ENCODE measurements at places on chromosomes 6 and 20.

DNA sequence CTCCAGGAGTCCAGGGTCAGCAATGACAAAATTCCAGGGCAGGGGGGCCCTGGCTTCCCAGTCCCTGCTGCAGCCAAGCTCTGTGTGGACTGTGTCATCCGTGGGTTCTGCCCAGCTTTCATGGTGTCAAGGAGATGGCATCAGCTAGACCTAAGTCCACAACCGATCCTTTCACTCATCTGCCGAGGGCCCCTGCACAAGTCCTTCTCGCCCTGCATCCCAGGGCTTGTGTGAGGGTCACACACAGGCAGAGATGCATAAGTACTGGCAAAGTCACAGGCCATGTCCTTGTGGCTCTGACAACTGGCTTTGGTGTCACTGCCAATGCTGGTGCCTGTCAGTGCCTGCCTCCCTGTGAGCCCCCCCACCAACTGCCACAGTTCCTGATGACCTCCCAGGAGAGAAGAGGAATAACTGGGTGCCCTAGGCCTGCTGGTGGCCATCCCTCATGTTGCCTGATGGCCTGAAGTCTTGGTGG lies 181.4 kb upstream of the CST7 start:
- DNase-seq, result no peak

DNA sequence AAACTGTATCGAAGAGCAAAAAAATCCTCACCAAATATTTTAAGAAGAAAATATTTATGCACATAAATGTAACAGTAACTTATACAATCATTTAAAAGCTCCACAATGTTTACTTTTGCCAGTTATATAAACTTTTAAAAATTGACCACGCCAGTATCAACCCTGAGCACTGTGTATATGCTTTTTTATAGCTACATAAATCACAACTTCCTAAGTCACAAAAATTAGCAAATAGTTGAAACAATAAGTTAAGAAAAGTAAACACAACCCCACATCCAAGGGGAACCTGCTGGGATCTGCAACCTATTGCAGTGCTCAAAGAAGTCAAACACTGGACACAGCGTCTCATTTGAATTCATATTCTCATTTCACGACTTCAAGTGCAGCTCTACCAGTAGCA lies 89.8 kb upstream of the DST start:
- no peak for DNase-seq

DNA sequence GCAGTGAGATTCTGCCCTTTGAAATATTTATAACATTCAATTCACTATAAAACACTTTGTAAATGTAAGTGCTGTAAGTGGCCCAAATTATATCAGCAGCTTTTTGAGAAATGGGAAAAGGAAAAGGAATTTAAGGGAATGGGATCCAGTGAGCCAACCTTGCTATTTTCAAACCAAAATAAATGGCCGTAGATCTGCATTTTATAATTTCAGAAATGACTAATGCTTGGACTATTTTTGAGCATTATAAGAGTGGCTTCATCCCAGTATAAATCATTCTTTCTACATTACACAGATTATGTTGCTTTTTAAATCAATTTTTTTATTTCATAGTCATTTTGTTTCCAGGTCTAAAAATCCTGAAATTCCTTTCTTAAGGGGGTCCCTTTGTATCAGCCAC lies 49.2 kb downstream of the ANKRD6 start:
- no peak for DNase-seq

DNA sequence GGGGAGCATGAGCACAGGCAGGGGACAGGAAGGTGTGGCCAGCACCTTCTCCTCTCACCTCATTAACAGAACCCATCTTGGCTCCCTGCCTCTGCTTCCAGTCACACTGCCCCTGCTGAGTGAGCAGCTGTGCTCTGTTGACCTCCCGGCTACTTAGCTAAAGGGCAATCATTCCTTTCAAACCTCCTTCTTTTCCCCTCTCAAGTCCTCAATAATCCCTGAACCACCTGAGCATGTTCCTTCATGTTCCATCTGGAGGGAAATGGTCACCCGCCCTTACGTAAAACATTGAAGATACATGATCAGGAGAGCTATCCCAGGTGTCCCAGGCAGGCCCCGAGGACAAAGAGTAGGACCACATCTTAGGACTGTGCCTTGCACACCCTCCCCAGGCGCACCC lies 21.7 kb upstream of the MRPS10 start:
- DNase-seq, result no peak

DNA sequence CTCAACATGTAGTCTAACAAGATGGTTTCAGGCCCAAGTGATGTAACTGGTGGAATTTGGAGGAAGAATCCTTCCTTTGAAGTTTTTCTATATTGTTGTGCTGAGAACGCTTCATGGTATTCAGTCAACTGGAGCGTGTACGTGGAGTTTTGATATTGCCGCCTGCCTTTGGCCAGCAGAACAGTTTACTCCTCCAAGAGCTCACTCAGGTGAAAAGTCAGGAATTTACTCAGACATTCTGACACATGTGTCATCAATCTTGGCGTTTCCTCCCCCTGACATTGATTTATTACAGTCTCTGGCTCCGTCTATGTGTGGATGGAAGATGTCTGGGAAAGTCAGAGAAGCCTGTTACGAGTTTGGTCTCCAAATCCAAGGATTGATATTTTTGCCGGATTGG lies 19.0 kb upstream of the TGM2 start:
- no peak for DNase-seq

- DNase-seq, result no peak
Measured at GRCh38 chr6:115901896-115902295, 158.8 kb downstream of the FRK start.

DNA sequence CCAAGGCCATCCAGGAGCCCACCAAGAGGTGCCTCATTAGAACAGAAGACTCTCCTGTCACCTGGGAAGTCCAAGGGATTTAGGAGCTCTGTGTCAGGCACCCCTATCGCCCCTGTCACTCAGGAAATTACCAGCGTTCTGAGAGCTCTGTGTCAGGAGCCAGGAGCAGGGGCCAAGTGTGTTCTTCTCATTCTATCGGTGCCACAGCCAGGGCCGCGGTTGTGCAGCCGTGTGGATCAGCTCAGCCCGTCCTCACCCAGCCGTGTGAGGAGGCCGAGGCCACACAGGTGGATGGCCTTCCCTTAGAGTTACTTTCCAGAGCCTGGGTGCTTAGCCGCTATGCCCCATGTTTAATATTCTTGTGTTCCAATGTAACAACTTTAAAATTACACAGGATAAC lies 9.8 kb downstream of the MTG2 start:
- DNase-seq, result no peak

DNA sequence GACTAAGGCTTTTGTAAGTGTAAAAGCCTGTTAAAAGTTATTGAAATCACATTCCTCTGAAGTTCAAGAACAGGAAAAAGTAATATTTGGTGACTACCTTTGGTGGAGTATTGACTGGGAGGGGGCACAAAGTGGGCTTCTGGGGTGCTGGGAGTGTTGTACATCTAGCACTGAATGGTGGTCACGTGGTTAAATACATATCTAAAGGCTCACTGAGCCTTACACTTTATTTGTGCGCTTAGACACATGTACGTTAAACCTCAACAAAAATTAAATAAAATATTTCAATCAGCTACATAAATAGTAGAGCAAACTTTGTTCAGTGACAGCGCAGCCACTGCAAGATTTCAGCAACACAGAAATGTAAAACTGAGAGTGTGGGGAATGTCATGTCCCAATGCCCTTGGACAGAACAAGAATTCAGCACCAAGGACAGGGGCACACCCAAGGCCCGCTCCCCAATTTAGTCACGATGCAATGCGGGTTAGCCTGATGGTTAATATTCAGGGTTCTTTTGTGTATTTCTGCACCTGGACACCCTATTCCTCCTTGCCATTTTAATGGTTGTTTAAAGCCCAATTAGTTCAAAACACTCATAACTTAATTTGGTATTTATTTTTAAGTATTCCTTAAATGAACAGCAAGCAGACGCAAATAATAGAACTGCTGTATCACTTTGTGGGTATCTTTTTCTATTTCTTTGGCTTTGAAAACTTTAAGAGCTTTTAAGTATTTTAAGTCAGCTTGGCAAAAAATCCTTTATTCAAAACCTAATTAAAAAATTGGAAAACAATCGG lies 37.4 kb downstream of the ANGPT4 start:
- DNase-seq, result no peak

- DNase-seq, result no peak
Measured at GRCh38 chr6:56984361-56984760, 29.5 kb downstream of the BEND6 start.

- DNase-seq, result no peak
Measured at GRCh38 chr6:55569638-55570037, 9.4 kb downstream of the HMGCLL1 start.

GRCh38 chr6:106750946-106751345 lies 121.6 kb downstream of the QRSL1 start:
- no peak for DNase-seq

DNA sequence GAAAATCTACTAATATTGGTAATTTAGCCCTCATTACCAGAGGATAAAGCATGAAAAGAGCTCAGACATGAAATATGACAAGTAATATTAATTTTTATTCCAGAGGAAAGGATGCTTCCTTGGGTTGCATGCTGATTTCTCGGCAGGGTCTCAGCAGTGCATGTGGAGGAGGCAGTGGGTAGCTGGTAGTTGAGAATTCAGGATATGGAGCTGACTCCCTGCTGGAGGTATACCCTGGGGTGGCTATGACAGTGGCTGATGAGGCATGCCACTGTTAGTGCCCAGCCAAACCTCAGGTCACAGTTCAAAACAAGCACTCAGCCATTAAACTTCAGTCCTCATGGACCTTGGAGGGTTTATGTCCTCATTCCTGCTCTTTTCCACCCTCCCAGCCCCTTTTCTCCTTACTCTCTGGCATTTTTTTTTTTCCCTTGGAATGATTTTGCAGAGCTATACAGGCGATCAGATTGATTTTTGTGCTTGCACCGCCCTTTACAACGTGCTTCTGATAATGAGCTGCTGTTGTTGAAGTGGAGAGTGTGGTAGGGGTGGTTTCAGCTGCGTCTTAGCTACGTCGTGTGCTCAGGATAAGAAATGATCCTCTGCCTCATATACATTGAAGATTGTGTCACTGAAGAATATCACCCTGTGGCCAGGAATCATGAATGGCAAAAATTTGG lies 761.9 kb upstream of the MMS22L start:
- DNase-seq, result no peak

DNA sequence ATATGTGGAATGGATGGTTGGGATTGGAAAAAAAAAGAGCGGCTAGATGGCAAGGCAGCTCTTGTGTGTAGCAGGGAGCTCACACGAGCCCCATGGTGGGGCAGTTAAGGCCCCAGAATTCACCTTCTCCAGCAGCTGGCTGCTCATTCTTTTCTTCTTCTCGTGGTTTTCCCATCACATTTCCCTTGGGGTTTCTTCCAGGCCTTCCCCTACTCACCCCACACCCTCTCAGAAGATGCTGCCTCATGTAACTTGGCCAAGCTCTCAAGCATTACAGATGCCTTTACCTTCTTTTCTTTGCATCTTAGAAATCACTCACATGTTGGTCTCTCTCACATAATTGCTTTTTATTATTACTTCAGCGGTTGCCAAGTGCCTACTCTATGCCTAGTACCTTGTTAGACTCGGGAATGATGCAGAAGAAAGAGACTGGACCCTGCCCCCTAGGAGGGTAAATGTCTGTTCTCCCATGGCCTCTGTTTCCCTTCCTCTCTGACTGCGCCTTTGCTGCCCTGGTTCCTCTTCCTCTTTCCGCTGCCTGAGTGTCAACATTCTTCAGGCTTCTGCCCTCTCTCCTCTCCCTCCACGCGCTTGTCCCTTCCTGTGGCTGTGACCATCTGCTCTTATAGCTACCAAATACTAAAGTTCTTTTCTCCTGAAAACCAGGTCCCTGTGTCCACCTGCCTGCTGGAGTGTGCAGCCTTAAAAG lies 28.6 kb downstream of the PPARD start:
- no peak for DNase-seq

DNA sequence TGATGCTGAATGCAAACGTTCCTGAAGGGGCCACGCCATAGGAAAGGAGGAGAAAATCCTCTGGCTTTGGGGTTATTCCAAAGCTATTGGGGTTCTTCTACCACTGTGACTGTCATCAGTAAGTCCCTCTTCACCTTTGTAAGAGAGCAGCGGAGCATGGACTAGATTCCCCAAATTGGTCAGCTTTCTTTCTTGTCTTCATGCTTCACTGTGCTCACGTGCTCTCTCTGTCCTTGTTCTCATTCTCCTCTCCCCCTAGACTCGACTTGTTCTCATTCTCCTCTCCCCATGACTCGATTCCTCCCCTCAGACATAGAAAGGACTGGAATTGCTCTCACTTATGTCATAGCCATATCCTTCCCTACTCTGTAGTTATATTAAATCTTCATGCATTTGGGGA lies 54.8 kb upstream of the ADGRG6 start:
- DNase-seq, result no peak

DNA sequence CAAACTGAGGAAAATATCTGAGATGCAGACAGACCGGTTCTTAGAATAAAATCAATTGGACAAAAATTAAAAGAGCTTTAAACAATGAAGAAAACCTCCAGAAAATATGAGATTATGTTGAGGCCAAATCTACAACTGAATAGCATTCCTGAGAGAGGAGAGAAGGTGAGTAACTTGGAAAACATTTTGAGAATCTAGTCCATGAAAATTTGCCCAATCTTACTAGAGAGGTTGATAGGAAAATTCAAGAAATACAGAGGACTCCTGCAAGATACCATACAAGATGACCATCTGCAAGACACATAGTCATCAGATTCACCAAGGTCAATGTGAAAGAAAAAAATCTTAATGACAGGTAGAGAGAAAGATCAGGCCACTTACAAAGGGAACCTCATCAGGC lies 437.7 kb upstream of the ADGRB3 start:
- DNase-seq, result no peak

DNA sequence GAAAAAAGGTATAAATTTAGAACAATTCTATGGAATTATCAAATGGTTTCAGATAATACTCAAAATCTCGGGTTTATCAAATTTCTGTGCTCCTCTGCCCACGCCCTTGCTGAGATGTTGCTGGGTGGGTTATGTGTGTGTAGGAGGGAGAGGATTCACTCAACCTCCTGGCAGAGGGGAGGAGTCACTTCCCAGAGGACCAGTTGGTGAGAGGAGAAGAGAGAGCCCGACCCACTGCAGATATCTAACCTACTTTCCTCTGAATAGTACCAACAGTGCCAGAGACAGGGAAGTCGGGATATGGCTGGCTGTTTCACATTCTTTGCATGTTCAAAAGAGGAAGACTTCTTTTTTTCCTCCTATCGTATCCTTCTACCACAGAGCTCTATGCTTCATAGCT lies 187.1 kb upstream of the MAN1A1 start:
- no peak for DNase-seq

DNA sequence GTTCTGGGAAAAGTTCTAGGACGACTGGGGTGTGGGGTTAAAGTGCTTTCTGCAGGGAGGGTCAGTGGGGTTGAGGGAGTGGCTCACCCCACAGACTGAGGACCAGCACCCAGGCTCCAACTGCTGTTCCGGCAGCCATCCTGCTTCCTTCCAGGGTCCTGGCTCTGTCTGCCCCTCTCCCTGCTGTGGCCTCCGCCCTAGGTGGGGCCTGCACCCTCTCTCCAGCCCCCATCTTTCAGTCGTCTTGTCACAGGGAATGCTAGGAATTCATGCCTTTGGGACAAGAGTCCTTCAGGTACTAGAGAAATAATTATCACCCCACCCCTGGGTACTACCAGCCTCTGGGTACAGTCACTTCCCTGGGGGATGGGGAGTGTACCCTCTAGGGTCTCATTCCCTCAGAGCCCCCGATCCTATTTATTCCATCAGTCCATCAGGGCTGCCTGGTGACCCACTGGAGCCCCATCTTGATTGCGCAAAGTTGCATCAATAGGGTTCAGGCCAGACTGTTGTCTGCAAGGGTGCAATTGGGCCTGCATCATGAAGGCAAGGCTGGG lies at the start of gene AGER:
AGER (minus strand) TSS at position 170 of the 557 bp plus-strand sequence; CDS start at position 139, 31 bp downstream.
- DNase-seq, result no peak

- DNase-seq, result no peak
Measured at GRCh38 chr6:96975852-96976251, 51.3 kb downstream of the KLHL32 start.

Measured in ureter (tissue), 1 donor.